ENCODE measurements at places on chromosomes 3 and 15.

GRCh38 chr15:20645956-20646355 is 104.4 kb upstream of the GOLGA6L6 start:
- no peak for DNase-seq

- DNase-seq: peak; percentile 17
Observed at GRCh38 chr3:1798711-1799405, 299.8 kb upstream of the CNTN4 start.

DNA sequence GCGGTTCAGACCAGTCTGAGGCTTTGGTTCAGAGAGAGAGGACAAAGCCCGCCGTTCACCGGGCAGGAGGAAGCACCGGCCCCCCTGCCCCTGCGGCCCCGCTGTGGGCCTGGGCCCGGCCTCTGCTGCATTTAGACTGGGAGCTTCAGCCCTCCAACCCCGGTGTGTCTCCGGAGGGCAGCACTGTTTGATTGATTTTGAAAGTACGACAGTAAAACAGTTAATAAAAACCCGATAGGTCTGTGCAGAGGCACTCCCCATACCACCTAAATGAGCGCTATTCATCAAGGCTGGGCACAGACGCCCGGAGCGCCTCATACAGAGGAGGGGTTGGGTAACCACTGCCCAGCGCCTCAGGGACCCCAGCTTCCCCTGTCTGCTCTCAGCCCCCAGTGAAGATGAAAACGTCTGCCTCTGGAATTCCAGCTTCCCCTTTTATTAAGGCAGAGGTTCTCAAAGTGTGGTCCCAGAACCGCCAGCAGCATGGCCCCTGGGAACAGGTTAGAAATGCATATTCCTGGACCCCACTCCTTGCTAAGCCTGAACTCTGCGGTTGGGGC is 256.7 kb upstream of the TLE3 start:
- no peak for DNase-seq

DNA sequence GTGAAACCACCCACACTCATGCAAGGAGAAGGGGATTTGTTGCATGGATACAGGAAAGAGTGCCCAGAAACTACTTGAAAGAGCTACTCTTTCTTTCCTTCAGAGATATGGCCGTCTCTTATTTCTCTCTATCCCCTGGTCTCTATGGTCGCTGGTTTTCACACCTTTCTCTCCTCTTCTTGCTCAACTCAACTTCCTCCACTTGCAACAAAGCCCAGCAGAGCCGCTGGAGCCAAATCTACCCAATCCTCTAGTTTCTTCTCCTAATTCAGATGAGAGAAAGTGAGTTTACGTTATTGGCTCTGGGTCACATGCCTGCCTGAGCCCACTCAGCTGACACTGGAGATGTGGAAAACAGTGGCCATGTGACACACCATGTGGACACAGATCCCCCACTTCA is 215.2 kb downstream of the OSBPL10 start:
- no peak for DNase-seq

GRCh38 chr3:141243271-141243707 is 11.7 kb downstream of the PXYLP1 start:
- DNase-seq: peak; percentile 55

DNA sequence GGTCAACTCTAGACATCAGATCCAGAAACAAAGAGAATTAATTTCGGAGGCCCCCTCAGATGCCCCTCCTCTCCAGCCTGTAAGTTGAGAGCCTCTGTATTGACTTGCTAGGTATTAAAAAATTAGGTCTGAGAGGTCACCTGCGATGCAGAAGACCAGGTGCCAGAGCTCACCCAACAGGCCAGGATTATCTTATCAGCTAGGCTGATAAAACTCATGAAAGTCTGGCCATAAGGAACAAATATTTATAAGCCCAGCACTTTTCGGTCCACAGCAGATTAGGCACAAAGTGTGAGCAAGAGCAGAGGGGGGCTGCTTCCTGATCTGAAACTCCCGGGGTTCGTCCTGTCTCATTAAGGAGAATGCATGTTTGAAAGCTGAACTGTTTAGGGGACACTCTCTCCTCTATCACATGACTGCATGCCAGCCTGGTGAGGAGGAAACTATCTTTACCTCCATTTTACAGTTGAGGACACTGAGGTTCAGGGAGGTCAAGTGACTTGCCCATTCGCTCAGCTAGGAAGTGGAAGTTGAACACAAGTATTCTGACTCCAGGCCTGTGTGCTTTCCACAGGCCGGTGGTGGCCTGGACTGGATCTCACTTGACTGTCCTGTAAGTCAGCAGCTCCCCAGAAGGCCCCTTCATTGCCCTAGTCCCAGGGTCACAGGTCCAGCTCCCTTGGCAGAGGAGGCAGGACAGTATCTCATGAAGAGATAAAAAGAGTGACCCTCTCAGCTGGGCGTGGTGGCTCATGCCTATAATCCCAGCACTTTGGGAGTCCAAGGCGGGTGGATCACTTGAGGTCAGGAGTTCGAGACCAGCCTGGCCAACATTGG is 39.6 kb upstream of the MAGEF1 start:
- no peak for DNase-seq

DNA sequence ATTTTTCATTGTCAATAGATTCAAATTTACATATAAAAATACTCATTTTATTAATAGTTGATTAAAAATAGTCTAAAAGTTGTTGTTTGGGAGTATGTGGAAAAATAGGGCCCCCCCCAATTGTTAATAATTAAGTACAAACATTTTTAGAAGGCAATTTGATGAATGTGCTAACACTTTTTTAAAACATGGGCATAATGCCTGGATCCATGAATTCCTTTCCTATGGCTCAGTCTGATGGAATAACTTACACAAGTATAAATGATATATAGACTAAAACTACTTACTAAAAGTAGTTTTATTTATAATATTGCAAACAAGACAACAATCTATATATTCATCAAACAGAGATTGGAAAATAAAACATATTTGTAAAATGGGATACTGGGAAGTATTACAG is 247.2 kb upstream of the LRRN1 start:
- no peak for DNase-seq

DNA sequence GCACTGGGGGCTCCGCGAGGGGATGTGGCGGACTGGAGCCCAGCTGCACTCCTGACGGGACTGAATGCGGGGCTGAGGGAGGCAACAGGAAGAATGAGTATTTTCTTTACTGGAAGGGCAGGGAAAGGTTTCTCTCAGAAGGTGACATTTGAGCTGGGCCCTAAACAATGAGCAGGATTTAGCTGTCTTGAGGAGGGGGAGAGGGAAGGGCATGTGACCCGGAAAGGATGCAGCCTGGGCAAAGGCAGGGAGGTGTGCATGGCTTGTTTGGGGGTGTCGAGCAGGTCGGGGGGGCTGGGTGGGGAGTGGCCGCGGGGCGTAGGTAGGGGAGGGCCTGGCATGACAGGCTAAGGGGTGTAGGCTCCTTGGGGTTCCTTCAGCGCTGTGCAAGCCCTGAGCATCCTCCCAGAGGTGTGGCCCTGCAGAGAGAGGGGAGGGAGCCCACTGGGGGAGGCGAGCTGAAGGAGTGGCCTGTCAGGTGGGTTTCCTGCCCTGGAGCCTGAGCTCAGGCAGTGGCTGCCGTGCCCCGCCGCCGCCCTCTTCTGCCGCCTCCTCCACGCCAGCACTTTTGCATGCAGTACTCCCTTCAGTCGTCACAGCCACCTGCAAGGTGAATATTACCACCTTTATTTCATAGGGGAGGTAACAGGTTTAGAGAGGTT is 17.2 kb upstream of the ANKDD1A start:
- no peak for DNase-seq

DNA sequence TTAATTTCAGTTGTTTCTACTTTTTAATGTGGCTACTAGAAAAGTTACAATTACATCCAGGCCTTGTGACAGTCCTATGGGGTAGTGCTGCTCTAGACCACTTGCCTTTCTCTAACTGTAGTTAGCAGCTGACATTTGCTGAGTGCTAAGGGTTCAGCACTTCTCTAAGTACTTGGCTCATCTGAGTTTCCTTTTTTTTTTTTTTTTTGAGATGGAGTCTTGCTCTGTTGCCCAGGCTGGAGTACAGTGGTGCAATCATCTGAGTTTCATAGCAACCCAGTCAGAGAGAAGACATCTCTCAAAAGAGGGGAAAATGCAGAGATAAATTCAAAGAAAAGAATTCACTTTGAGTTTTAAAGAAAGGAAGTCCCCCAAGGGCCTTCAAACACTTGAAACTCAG is 130.8 kb downstream of the MYLK start:
- no peak for DNase-seq

- no peak for DNase-seq
Observed at GRCh38 chr15:100601163-100601562, 821 bp downstream of the LINS1 start.

DNA sequence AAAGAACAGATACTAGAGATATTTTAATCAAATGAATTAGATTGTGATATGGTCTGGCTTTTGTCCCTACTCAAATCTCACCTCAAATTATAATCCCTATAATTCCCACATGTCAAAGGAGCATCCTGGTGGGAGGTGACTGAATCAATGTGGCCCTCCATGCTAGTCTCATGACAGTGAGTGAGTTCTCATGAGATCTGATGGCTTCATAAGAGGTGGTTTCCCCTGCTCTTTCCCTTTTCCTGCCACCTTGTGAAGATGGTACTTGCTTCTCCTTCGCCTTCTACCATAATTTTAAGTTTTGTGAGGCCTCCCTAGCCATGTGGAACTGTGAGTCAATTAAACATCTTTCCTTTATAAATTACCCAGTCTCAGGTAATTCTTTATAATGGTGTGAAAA is 82.8 kb downstream of the FAIM start:
- no peak for DNase-seq

- DNase-seq: no peak
Observed at GRCh38 chr3:25384471-25384870, 43.6 kb upstream of the RARB start.

GRCh38 chr3:170162052-170162451 is 19.5 kb downstream of the PHC3 start:
- DNase-seq: no peak

DNA sequence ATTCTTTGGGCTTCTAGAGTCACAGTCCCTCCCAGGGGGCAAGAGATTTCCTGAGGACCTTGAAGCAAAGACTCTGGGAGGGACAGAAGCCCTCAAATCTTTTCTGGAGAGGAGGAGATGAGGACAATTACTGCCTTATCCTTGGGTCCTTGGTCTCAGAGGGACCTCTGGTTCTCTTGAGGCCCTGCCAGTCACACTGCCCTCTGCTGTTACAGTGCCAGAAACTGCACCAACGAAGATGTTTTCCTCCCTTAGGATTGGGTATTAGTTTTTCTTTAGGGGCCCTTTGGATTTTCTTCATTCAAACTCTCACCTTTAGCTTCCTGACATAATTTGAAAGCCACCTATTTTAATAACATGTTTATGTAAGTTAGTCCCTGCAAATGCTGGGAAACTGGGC is 58.2 kb upstream of the SCN5A start:
- DNase-seq: no peak

GRCh38 chr3:127119693-127120464 is 73.1 kb upstream of the PRR23E start:
- DNase-seq: no peak

DNA sequence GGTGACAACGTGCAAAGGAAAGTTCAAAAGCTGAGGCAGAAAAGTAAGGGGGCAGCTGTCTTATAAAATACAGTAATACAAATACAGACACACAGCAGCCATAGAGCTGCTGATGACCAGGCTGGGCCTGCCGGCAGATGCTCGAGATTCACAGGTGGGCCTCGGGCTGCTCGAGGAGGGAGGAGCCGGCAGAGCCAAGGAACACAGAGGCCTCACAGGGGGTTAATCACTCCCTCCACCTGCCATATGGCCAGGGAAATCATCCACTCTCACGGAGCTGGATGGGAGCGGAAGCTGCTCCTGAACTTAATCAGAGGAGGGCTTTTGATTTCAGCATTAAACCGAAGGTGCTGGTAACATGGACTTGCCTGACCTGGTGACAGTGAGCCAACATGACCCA is 29.6 kb upstream of the MGLL start:
- peak; percentile 23 for DNase-seq

GRCh38 chr3:64872345-64872744 is 184.5 kb upstream of the ADAMTS9 start:
- DNase-seq: no peak

GRCh38 chr3:121757087-121757811 is 7.7 kb upstream of the GOLGB1 start:
- no peak for DNase-seq
